ENCODE measurements at places on chromosomes 6 and 20.

DNA sequence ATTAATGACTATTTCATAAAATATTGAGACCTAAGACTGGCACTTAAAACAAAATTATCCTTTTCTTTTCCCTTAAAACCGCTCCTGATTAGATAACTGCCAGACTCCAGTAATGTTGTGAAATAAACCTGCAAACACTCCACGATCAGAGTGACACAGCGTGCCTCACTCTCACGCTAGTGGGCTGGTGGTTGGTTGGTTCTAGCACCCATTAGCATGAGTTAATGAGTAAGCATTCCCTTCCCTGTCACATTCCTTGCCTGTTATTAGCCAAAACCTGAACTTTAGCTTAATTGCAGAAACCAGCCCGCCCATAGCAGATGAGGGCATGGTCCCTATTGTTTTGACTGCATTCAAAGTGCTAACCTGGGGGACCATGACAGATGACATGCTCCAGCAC, 193.4 kb downstream of the CD83 start:
- no peak overlapping the region for H3K4me3 ChIP-seq
- DNase-seq: no peak
- no peaks in the 10 kb centered on the region for H3K27me3 ChIP-seq
- no peaks in the 10 kb centered on the region for H3K36me3 ChIP-seq
- H3K4me1 ChIP-seq: peaks cover 26% of the 10 kb centered on the region

DNA sequence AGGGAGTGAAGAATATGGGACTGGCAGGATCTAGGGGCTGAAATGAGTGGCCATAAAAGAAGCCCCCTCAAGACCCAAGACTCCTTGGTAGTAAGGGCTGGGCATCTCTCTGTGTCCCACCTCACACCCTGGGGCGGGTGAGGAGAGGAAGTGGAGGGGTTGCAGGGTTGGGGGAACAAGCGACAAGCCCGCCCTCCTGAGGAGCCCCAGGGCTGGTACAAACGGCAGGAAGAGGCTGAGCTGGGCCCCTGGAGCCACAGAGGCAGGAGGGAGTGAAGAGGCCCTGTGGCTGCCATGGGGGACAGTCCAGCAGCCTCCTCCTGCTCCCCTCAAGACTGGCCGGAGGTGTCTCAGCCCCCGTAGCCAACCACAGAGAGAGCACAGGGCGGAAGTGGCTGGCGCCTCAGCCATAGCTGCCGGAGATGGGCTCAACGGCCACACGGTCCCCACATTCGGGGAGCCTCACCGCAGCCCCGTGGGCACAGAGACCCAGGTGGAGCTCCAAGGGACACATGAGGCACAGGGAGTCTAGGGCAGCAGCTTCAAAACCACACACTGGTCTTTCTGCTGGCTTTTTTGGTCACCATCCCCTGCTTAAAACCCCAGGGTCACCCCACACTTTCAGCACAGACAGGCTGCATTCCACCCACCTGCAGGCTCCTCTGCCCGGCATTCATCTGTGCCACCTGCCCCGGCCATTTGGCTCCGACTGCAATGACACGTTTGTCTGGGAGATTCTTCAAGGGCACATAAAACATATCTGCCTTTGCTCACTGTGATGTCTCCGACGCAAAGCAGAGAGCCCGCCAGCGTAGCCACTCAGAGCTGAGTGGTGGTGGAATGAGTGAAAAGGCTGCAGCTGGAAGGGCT, 524 bp downstream of the C20orf203 start:
- H3K4me1 ChIP-seq: peaks cover 25% of the 10 kb centered on the region
- no peaks in the 10 kb centered on the region for H3K27me3 ChIP-seq
- no peaks in the 10 kb centered on the region for H3K36me3 ChIP-seq
- no peak for DNase-seq

DNA sequence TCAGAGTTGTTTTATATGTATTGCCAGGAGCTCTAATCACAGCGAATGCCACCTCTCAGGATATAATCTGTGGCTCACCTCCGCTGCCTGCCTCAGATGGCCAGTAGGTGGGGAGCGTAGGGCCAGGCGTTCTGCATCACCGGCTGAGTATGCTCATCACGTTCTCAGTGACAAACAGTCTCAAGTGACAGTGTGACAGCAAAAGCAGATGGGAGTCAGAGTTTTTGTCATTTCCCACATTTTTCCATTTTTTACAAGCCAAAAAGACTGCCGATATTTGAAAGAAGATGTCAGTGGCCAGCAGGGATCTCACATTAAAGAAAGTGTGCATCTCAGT, 208.7 kb downstream of the ALDH8A1 start:
- H3K36me3 ChIP-seq: no peaks in the 10 kb centered on the region
- DNase-seq: no peak
- peaks cover 2% of the 10 kb centered on the region for H3K27me3 ChIP-seq
- peaks cover 2% of the 10 kb centered on the region for H3K4me1 ChIP-seq
- H3K4me3 ChIP-seq: no peak overlapping the region

DNA sequence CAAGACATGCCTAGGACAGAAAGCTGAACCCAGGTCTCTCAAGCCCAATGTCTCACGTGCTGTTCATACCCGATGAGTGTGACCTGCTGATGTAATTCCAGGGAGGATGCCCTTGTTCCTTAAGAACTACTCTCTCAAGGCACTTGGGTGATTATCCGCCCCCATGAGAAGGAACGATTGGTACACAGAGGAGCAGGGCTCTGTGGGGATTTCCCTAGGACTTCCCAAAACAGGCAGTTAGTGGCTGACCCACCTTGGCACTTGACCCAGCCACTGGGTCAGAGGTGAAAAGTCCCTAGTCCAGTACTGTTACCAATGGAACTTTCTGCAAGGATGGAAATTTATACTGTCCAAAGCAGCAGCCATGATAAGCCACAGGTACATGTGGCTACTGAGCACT, 9.2 kb upstream of the BPIFB6 start:
- DNase-seq: no peak
- H3K36me3 ChIP-seq: no peaks in the 10 kb centered on the region
- peaks cover 1% of the 10 kb centered on the region for H3K27me3 ChIP-seq
- H3K4me1 ChIP-seq: peaks cover 4% of the 10 kb centered on the region

- peak overlapping the region; percentile 81 for H3K4me3 ChIP-seq
- DNase-seq: no peak
- H3K36me3 ChIP-seq: no peaks in the 10 kb centered on the region
- H3K27ac ChIP-seq: peak overlapping the region; percentile 81
Observed at GRCh38 chr6:148700047-148700715, 46.6 kb upstream of the UST start.

DNA sequence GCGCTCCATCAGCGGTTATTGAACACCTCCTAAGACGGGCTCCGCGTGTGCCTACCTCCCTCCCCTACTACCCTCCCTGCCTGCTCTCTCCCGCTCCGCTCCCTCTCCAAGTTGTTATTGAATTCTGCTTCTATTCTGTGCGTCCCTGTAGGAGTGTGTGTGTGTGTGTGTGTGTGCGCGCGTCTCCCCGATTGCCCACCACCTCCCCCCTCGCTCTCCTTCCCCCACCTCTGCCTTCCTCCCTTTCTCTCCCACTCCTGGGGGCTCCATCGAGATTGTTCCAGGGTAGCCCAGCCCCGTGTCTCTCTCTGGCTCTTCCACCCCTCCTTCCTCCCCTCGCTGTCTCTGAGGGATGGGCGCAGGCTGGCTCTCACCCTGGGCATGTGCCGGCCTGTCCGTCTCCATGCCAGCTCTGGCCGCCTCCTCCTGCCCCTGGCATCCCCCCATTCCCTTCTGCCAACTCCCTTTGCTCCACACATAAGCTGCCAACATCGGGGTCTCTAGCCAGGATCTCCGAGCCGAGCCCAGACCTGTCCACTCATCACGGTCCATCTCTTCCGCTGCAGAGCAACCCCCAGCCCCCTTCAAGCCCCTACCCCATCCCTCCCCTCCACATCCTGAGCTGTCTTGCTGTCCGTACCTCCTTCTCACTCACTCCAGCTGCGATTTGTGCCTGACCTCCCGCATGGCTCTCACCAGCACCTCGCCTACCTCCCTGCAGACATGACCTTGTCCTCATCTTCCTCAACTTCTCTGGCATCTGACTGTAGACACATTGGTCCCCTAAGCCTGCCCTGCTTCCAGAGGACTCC, 68.5 kb downstream of the SRC start:
- H3K27ac ChIP-seq: no peak overlapping the region
- no peak for DNase-seq
- no peak overlapping the region for H3K4me3 ChIP-seq
- peaks cover 6% of the 10 kb centered on the region for H3K27me3 ChIP-seq
- peaks cover 5% of the 10 kb centered on the region for H3K4me1 ChIP-seq

DNA sequence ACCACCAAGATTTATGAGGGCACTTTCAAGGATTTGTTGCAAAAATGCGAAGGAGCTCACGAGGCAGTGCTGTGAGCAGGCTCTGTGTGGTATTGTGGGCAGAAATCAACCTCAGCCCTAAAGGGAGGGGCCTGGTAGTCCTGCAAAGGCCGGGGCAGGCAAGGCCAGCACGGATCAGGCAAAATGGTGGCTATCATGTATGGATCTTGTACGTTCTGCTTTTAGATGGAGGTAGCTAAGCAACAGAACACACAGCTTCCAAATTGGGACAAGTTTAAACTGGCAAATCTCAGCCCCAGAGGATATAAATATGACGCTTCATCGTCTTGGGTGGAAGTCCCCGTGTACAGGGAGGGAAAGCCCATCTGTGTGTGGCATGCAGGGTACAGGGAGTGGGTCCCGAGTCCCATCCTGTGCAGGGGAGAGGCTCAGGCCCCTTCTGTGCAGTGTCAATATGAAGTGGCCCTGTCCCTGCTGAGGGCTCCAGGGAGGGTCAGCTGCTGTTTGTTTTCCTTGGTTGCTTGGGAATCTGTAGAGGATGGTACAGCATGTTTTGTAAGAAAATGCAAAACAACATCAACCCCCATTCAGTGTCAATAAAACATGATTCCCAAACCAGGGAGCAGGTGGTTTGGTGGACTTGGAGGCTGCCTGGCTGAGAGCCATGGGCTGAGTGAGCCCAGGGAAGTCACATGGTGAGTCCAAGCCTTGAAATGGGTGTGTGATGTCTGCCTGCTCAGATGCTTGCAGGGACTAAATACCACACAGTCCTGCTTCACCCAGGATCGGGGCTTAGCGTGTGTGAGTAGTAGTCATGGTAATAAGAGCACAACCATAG, 113.0 kb downstream of the SYCP2 start:
- H3K36me3 ChIP-seq: no peaks in the 10 kb centered on the region
- H3K27me3 ChIP-seq: peaks cover 5% of the 10 kb centered on the region
- no peak overlapping the region for H3K27ac ChIP-seq

DNA sequence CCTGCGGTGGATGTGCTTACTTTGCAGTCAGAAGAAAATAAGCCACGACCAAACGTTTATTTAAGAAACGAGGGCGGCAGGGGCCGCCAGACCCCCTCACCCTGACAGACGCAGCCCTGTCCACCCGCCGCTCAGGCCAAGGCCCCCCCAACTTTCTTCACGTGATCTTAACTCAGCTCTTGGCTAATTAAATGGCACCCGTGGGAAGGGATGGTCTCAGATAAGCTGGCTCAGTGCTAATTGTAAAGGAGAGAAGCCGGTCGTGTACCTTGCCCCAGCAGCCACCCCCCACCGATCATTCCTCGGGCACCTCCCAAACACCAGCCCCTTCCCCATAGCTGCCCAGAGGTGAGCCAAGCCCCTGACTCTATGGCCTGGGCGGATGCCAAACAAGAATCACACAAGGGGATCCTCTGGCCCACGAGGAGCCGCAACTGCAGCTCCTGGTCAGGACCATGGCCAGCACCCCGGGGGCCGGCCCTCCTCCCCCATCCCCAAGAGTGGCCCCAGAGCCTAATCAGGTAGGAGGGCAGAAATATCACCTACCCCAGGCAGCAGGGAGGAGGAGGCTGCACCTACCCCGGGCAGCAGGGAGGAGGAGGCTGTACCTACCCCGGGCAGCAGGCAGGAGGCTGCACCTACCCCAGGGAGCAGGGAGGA, 11.2 kb downstream of the KCNQ2 start:
- H3K4me3 ChIP-seq: no peak overlapping the region
- peaks cover 3% of the 10 kb centered on the region for H3K4me1 ChIP-seq
- peaks cover 1% of the 10 kb centered on the region for H3K36me3 ChIP-seq
- H3K27ac ChIP-seq: no peak overlapping the region

- H3K4me3 ChIP-seq: no peak overlapping the region
- DNase-seq: no peak
- peaks cover 3% of the 10 kb centered on the region for H3K36me3 ChIP-seq
Observed at GRCh38 chr6:46651816-46652215, 802 bp downstream of the CYP39A1 start.

DNA sequence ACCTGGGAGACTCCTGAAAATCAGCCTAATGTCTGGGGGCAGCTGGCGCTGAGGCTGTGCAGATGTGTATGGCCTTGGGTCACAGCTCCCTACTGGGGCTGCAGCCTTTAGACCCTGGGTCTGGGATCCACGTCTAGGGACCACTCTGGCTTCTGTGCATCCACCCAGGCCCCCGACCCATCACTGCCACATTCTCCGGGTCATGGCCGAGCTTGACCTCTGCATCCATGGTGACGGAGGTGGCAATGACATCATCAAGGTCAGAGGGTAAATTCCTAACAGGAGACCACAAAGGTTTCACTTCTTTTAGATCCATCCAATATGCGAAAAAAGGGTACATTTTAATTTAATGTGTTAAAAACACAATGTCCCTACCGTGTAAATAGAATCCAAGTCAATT, 14.5 kb upstream of the PCMTD2 start:
- H3K4me3 ChIP-seq: no peak overlapping the region
- peaks cover 8% of the 10 kb centered on the region for H3K4me1 ChIP-seq
- H3K36me3 ChIP-seq: no peaks in the 10 kb centered on the region
- no peak for DNase-seq

DNA sequence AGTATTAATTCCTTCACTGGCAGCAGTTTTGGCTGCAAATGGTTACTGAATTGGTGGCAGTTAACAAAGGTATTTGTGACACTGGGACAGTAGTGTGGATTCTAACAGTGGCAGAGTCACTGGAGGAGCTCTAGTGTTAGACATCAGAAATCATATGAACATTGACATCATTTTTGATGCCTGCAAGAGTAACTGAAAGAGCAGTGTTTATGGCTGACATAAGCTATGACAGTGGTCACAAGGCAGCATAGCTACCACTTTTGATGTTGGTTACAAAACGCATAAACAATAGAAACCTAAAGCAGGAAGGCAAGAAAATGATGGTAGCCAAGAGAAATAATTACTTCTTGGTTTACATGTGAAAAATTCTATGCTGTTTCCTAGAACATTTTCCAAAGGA, 326.7 kb upstream of the MAN1A1 start:
- no peaks in the 10 kb centered on the region for H3K4me1 ChIP-seq
- DNase-seq: no peak
- H3K27ac ChIP-seq: no peak overlapping the region
- peaks cover 2% of the 10 kb centered on the region for H3K27me3 ChIP-seq
- no peaks in the 10 kb centered on the region for H3K36me3 ChIP-seq

DNA sequence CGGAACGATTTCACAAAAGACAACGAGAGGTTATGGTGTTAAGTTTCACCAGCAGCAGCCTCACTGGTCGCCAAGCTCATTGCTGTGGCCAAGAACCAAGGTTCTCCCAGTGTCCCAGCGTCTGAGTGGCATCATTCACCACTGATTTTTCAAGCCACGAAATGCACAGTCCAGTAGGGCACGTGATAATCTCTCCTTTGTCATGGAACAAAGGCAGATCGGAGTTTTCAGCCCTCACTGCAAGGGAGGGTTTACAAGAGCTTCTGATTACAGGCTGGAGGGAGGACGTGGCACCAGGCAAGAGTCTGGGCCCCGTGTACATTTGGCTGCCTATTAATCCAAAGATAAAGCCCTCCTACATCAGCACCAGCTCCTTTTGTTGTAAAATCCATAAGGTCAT, 2.0 kb downstream of the CD24 start:
- H3K27ac ChIP-seq: peak overlapping the region; percentile 87
- DNase-seq: no peak
- no peaks in the 10 kb centered on the region for H3K27me3 ChIP-seq
- H3K4me3 ChIP-seq: peak overlapping the region; percentile 94
- H3K36me3 ChIP-seq: peaks cover 28% of the 10 kb centered on the region
